ENCODE measurements at places on chromosomes 13 and 19.

DNA sequence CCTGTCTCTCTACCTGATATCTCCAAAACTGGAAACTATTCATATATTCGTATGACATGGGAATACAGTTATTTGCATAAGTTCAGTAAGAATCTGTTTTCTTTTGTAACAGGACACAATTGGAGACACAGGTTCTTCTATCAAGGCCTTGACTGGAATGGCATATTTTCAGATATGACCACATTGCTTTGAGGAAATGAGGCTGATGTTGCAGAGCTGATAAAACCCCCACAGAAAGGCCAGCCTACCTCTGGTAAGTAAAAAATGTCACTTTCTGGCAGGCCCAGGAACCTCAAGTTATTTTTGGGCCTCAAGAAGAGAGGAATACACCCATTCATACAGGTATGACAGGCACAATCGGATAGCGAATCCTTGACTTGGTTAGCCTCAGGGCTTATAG is 29.5 kb upstream of the KBTBD6 start:
- DNase-seq, result no peak

- DNase-seq, result no peak
Measured at GRCh38 chr13:111886217-111886945, 180.6 kb upstream of the SOX1 start.

GRCh38 chr19:1853295-1854038 is 5.2 kb upstream of the REXO1 start:
- DNase-seq, result peak; percentile 67

DNA sequence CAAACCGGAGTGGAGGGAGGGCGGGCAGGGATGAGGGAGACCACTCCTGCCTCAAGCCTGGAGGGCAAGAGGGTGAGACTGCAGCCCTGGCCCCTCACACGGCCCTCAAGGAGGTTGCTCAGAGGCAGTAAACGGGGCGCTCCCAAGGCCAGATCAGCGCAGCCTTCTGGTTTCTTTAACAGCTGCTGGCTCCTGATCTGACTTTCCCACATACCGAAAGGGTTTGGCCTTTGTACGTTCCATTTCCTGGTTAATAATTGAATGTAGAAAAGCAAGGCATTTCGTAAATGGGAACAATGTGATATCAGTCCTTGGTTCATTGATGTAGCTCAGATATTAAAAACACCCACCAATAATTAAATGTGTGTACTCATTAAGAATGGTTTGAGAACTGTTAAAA is 71.5 kb downstream of the GGACT start:
- DNase-seq, result no peak

GRCh38 chr19:27846944-27847343 is 1366.0 kb downstream of the UQCRFS1 start:
- no peak for DNase-seq

DNA sequence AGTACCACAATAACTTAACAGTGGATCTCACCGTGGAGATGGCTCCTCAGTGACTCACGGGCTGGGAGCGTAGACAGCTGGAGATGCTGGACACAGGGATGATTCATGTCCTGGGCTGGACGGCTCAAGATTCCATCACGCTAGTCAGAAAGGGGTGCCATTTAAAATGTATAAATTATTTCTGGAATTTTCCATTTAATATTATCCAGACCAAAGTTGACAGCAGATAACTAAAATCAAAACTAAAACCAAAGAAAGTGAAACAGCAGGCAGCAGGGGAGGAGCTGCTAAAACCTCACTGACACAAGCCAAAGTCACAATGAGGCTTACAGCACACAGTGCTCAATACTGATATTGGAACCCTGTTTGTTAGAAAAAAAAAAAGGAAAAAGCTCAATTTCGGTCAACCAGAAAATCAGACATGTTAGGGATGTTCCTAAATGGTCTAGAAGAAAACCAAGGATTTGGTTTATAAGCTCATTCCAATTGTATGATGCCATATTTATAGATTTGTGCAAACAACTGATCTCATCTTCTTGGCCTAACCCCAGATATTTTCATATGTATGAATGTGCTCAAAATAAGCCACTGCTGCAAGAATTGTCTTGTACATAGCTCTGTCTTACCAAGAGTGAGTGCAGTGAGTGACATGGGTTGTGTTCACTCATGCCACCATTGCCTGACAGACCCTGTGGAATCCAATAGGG is 111.8 kb downstream of the SACS start:
- DNase-seq, result peak; percentile 96

GRCh38 chr19:41998246-41999020 is 4.4 kb upstream of the ATP1A3 start:
- DNase-seq, result peak; percentile 38

DNA sequence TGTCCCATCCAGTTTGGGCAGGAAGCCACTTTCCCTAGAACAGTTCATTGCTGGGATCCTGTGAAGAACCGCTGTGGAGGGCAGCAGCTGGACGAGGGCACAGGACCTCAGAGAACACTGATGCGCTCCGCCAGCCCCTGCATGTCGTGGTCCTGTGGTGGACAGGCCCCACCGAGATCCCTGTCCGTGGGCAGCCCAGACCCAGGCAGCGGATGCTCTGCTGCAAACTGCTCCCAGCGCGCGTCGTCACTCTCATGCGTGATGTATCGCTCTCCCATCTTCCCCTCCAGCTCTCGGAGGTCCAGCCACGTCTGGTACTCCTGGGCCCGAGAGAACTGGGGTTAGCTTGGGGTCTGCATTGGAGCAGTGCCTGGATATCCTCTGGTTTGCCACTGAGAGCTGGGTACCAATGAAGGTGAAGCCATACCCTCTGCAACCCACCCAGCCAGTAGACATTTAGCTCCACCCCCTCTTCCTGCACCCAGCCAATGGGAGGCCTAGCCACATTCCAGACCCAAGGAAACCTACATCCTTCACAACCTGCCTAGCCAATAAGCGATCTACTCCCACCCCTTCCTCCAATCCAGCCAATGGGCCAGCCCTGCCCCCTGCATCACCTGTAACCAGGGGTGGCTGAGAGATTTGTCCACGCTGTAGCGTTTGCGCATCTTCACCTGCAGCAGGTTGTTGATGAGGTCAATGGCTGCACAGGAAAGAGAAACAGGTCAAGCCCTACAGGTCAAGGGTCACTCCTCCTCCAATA is 13.6 kb upstream of the DACT3 start:
- DNase-seq, result no peak

DNA sequence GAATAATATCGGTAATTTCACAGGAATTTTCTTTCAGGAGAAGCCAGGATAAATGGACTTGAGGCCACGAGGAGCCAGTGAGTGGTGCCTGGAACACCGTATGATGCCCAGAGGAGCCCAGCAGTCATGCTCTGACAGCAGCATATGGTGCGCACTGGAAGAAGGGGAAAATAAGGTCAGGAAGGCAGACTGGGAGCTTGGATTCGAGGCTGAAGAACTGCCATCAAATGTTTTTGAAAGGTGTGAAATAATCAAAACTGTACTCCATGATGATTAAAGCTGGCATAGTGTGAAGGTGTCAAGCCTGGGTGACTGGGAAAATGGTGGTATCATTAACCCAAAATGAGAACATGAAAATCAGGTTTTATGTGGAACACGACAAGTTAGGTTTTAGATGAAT is 374.2 kb downstream of the DIAPH3 start:
- no peak for DNase-seq

- peak; percentile 80 for DNase-seq
Measured at GRCh38 chr13:73754727-73755292, 379.4 kb downstream of the KLF12 start.

- DNase-seq, result no peak
Measured at GRCh38 chr19:2302319-2303210, 5.4 kb downstream of the LINGO3 start.

DNA sequence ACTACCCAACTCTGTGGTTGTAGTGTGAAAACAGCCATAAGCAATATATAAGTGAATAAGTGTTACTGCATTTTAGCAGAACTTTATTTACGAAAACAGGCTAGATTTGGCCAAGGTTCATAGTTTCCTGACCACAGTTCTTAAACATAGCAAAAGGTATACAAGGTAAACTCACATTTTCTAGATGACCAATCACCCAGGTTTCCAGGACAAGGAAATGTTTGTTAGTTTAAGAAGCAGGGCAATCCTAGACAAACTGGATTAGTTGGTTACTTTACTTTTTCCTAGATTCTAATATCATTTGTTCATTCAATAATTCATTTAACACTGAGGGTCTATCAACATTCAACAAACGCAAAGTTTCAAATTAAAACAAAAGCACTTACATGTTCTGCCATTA is 201.7 kb downstream of the SPRY2 start:
- no peak for DNase-seq

Measured in myocyte (in vitro differentiated cells).